Spinal cord (tissue), 10 donors: ENCODE measurements at places on chromosomes 12 and 14.
A peak's percentile ranks its signal among the peaks of the same experiment; 100 is the strongest.

- no peak for DNase-seq
Measured at GRCh38 chr12:132154941-132155770, 10.9 kb downstream of the NOC4L start.

GRCh38 chr14:73503648-73504047 lies 12.9 kb downstream of the RIOX1 start:
- no peak for DNase-seq

GRCh38 chr12:54187075-54187474 lies 1.7 kb downstream of the SMUG1 start:
- DNase-seq, result no peak

- no peak for DNase-seq
Measured at GRCh38 chr12:53805791-53806190, 54.0 kb upstream of the CISTR start.

- DNase-seq, result no peak
Measured at GRCh38 chr12:32885831-32886230, 10.7 kb downstream of the PKP2 start.

DNA sequence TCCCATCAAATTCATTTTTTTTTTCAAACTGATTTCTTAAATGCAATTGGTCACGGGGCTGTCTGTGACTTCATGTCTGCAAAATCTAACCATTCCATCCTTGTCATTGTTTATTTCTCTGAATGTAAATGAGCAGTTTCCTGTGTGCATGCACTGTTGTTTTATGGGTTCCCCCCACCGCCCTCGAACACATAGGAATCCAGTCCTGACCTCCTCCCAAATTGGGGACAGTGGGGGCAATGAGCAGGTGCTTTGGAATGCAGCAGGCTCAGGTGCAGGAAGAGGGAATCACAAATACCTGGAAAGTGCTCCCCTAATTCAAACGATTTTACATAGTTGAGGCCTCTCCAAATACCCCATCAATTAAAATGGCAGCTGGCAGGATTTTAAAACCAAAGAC lies 62.6 kb upstream of the ESRRB start:
- DNase-seq, result no peak

- no peak for DNase-seq
Measured at GRCh38 chr12:20351406-20351805, 16.9 kb upstream of the PDE3A start.

DNA sequence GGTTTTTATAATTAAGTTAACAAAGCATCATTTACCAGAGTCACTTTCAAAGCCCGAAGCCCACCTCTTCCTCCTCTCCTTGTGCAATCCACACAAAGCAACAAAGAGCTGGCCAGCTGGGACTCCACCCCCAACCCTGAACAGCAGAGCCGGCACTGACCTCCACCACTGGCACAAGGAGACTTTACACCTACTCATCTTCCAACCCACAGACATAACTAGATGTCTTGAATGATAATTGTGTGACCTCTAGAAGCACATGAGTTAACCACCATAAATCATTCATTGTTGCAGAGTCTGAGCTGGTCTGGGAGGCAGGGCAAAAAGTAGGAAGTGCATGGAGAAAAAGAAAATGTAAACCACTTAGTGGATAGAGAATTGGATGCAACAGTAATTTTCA lies 72.2 kb downstream of the ST8SIA1 start:
- no peak for DNase-seq

GRCh38 chr12:78385541-78385940 lies 479.0 kb upstream of the SYT1 start:
- DNase-seq, result no peak

- DNase-seq, result no peak
Measured at GRCh38 chr12:18476861-18477260, 215.5 kb downstream of the PIK3C2G start.

GRCh38 chr12:125220404-125221273 lies 155.4 kb downstream of the AACS start:
- DNase-seq, result no peak

DNA sequence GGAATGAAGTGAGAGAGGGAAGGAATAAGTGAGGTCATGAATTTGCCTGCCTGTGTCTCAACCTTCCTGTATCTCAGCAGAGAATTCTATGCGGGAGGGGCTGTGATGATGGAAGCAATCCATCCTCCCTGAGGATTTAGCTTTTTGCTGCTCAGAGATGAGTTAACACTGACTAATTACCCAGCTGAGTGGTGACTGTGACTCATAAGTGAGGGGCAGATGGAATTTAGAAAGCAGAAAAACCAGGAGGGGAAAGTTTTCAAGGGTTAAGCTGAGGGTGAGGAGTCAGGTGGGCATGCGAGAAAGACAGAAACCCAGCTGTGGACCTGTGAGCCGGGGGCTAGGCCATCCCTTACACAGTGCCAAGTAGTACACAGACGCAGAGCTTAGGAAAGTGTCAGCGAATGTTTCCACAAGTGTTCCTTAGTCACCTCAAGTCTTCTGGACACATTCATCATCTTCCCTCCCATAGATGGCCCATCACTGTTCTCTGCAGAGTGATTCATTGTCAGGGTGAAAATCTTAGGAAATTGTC lies 277.9 kb downstream of the IPO8 start:
- no peak for DNase-seq

GRCh38 chr14:95603415-95603814 lies 68.6 kb downstream of the GLRX5 start:
- no peak for DNase-seq

DNA sequence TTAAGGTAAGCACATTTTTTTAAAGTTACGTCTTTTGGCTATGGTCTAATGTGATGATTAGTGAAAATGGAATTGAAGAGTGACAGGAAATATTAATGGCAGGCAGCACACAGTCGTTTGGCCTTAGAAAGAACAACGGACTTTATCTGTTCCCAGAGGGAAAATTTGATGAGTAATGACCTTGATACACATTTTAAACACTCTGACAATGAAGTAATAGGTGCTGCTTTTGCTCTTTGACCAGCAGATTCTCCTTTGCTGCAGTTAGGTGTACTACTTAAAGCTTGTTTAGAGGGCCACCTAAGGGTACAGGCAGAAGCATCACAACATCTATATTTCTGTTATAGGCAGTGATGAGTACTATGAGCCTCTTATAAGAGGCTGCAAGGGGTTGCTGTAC lies 27.1 kb upstream of the RNU6-8 start:
- peak; percentile 14 for DNase-seq

DNA sequence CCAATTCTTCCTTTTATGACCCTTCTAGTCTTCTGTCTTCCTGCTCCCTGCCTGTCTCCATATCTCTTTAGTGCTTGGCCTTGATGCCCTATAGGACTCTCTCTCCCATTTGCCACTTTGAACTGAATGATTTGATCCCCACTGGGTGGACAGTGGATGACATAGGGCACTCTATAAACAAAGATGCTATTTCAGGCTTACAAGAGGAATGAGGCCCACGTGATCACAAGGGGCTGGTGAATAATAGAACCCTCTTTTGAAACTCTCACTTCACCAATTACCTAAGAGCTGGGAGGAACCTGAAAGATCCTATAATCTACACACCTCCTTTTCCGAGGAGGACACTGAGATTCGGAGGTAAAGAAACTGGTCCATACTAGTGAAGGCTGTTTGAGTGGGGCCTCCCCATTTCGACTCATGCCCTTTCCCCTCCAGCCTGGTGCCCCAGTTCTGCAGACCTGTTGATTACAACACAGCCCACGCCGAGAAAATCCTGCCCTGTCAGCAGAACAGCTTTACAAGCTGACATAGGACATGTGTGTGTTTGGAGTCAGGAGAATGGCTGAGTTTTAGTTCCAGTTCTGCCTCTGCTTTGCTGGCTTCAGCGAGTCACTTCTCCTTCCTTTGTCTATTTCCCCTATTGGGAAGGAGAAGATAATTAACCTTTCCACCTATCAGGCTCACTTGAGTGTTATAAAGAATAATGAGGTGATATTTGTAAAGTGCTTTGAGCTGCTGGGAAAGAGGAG lies 400.3 kb downstream of the ZFP36L1 start:
- no peak for DNase-seq

DNA sequence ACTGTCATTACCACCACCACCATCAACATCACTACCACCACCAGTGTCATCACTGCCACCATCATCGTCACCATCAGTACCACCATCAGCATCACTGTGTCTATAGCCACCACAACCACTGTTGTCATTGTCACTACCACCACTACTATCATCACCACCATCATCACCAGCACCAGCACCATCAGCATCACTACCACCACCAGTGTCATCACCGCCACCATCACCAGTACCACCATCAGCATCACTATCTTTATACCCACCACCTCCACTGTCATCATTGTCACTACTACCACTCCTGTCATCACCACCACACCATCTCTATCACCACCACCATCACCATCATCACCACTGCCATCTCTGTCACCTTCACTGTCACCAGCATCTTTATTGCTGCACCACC lies 60.6 kb downstream of the BEGAIN start:
- no peak for DNase-seq

DNA sequence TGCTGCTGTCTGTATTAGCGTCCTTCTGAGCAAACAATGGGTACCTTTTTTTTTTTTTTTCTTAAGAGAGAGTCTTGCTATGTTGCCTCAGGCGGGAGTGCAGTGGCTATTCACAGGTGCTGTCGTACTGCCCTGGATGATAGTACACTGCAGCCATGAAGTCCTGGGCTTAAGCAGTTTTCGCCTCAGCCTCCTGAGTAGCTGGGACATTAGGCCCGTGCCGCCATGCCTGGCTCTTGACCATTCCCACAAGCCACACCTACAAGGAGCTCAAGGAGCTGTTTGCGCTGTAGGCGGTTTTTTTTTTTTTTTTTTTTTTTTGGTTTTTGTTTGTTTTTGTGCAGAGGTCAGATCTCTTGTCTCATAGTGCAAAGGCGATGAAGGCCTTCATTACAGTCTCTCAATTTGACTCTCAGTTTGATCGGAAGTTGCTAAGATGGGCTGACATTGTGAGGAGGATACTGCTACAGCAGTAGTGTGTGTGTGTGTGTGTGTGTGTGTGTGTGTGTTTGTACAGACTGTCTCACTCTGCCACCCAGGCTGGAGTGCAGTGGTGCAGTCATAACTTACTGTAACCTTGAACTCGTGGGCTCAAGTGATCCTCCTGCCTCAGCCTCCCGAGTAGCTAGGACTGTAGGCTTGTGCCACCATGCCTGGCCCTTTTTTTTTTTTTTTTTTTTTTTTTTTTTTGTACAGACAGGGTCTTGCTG lies 34.2 kb downstream of the TRAF3 start:
- no peak for DNase-seq

DNA sequence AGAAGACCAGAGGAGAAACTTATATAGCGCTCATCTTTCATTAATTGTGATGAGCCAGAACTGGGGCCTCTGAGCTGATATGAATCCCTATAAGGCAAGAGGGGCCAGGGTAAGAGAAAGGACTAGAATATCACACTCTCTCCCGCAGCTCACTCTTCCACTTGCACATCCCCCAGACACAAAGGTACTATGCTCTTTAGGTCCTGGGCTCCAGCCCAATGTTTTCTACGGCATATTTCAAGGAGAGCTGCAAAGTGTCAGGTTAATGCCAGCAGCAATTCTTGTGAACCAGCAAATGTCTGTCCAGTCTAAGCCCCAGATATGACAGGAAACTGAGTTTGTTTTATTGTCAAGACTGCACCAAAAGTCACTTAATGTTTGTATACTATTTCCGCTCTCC lies 29.4 kb downstream of the PPP2R5E start:
- DNase-seq, result no peak

- DNase-seq, result no peak
Measured at GRCh38 chr12:70692681-70693288, 55.6 kb upstream of the PTPRB start.

DNA sequence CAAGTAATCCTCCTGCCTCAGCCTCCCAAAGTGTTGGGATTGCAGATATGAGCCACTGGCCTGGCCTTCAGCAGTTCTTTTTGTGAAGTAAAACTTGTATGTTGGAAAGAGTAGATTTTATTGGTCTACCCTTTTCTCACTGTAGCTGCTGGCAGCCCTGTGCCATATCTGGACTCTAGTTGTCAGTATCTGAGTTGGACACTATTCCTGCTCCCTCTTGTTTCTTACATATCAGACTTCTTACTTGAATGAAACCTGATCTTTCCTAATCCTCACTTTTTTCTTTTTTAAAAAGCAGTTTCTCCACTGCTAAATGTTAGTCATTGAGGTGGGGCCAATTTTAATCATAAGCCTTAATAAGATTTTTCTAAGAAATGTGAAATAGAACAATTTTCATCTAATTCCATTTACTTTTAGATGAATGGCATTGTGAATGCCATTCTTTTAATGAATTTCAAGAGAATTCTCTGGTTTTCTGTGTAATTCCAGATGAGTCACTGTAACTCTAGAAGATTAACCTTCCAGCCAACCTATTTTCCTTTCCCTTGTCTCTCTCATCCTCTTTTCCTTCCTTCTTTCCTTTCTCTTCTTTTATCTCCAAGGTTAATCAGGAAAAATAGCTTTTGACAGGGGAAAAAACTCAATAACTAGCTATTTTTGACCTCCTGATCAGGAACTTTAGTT lies 88.7 kb downstream of the APAF1 start:
- DNase-seq, result no peak

DNA sequence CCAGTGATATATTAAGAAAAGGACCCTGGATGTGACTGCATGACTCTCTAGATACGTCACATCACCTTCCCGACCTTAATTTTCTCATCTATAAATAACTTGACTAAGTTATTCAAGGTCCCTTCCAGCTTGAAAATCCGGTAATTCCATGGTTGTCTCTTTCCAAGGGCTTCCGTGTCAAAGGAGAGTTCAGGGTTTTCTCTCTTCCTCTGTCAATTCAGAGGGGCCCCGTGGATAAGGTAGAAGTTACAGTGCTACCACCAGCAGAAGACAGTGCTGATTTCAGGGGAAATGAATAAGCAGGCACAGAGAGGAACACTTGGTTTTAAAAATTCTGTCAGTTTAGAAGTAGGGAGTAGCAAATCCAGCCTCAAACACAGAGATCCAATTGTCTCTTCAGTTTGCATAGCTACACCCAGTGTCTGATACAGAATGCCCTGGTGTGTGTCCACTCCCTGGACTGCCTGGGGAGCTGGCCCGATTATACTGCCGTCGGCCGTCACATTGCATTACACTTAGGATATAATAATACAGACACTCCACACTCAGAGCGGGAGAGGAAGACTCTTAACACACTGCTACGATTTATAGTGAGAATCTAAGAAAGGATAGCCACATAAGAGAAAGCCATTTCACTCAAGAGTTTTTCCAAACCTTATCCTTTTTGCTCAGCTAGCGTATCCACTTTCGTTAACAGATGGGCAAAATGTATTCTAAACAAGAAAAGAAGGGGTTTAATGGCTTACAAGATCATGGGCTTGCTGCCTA lies 54.7 kb upstream of the GTF2A1 start:
- no peak for DNase-seq

DNA sequence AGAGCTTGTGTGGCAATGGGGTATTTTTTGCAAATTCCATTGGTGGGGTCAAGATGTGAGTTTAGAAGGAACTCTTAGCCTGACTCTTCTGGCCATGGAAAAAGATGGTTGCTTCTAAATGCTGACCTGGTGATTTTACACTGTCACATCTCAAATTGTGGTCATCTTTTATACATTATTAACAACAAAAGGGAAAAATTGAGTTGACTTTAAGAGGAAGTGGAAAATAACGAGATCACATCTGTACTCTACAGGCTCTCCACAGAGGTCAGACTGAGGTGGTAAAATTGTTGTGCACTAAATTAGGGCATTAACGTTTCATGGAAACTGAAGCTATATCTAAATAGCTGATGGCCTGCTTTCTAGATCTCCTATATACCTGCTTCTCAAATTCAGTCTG lies 44.7 kb downstream of the PTPN11 start:
- no peak for DNase-seq

GRCh38 chr12:20360407-20360806 lies 7.9 kb upstream of the PDE3A start:
- no peak for DNase-seq
